ENCODE measurements at places on chromosomes 7 and 10. TPM values are rescaled to one million over a fixed set of nuclear protein-coding genes. Genes with fewer than 3 reads are reported as not detected.

DNA sequence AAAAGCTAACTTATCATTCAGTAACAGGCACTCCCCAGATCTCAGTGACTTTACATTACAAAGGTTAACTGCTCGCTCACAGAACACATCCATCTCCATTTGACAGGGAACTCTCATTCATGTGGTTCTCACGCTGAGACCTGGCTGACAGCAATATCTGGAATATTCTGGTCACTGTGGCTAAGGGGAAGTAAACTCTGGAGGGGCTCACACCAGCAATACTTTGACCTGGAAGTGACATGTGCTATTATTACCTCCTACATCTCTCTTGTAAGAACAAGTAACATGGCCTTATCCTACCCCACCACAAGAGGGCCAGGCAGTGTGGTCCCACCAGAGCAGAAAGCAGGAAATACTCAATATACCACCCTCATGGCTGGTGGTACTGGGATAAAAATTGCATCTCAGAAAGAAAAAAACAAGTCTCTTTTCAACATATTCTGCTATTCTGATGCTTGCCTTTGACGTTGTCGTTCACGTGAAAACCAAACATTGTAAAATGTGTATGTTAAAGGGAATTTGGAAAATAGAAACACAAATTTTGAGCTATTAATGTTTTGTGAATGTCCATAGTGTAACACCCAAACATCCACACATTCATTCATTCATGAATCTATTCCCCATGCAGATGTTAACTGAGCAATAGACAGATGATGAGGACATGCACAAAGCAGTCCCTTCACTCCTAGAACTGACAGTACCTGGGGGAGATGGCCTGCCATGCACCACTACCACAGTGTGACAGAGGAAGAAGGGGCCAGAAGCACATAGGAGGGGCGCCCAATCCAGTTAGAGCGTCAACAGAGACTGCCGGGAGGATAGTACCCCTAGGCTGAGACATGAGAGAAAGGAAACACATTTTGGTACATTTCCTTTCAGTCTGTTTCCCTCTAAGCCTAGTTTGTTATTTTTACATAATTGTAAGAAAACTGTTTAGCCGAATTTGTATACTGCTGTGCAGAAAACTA lies 166.0 kb upstream of the SP4 start:
- DNase-seq, result peak; percentile 51

DNA sequence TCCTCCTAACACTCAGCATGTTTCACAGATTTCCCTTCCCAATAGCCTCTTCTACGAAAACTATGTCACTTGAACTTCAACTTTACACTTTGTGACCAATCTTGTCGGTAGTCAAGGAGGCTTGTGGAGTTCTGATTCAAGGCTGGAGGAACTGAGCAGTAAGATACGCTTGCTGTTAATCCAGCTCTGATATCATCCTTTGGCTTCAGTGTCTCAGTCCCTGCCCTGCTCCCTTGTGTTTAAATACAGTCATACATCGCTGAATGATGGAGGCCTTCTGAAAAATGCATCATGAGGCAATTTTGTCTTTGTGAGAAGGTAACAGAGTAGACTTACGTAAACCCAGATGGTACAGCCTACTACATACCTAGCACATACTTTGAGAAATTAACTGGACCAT lies 173.6 kb downstream of the RNF133 start:
- no peak for DNase-seq

NACAD gene
- 0.12 TPM for total RNA-seq

DNA sequence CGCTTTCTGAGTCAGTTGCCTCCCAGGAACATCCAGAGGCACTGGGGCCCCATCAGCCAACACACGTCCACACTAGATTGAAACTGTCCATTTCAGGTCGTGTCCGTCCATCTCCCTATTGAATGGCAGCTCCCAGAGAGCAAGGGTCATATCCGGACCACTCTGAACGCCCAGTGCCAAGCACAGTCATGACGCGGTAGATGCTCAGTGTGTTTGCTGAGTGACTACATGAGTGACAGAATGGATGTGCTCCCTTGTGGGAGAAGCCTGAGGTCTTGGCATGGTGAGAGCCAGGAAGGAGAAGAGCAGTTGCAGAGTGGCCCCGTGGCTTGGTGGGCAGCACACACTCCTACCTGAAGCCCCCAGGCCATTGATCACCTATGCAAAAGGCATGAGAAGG lies 92.5 kb upstream of the CUX1 start:
- no peak for DNase-seq

SAP25 gene
- 0.52 TPM for total RNA-seq

H2BK1 gene
- total RNA-seq, result not detected

GRCh38 chr7:112252691-112253090 lies 46.2 kb downstream of the ZNF277 start:
- no peak for DNase-seq

DNA sequence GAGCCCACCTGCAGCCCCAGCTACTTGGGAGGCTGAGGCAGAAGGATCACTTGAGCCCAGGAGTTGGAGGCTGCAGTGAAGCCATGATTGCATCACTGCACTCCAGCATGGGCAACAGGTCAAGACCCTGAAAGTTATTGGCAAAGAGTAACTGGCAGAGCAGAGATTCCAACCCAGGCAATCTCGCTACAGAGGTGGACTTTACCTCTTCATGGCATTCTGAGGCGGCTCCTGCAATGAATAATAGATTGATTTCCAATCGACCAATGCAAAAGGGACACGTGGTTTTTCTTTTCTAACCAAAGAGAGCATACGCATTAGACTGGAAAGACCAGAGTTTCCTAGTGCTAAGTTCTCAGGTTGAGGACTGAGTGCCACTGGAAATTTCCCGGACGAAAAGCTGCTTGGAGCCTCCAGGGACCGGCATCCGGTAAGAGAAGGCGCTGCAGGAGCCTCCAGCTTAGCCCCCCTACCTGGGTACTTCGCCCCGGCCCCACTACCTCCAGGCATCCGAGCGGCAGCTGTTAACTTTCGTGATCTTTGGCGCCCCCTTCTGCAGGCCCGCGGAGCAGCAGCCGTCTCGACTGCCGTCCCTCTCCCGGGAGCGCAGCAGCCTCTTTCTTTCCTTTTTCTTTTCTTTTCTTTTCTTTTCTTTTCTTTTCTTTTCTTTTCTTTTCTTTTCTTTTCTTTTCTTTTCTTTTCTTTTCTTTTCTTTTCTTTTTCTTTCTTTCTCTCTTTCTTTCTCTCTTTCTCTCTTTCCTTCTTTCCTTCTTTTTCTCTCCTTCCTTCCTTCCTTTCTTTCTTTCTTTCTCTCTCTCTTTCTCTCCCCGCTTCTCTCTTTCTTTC lies 4.1 kb downstream of the MBLAC1 start:
- peak; percentile 65 for DNase-seq

ZNF282 gene
- 31.4 TPM for total RNA-seq

DNA sequence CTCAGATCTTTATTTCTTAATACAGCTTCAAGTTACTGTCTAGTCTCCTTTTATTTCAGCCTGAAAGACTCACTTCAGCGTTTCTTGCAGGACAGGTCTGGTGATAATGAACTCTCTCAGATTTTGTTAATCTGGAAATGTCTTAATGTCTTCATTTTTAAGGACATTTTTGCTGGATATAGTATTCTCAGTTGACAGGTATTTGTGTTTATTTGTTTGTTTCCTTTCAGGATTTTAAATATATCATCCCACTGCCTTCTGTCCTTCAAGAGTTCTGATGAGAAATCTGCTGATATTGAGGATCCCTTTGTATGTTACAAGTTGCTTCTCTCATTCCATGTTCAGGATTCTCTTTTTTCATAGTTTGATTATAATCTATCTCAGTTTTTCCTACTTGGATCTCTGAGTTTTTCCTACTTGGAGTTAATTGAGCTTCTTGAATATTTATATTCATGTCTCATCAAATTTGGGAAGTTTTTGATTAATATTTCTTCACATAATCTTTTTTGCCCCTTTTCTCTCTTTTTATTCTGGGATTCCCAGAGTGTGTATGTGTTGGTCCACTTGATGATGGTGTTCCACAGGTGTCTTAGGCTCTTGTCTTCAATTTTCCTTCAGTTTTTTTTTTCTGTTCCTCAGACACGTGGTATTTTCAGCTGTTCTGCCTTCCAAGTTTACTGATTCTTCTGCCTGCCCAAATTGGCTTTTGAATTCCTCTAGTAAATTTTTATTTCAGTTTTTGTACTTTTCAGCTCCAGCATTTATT lies 49.9 kb downstream of the PTEN start:
- no peak for DNase-seq

CPN1 gene
- total RNA-seq, result not detected

DNA sequence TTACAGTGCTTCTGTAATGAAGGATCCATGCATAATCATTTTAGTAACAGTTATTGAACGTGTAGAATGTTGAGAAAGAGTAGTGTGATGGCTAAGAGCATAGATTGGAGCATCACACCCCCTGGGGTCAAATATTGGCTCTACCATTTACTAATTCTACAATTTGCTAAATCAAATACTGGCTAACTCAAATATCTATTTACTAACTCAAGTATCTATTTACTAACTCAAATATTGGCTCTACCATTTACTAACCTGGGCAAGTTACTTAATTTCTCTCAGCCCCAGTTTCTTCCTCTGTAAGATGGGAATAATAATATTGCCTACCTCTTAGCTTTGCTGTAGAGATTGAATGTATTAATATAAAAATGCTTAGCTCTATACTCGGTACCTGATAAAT lies 64.0 kb downstream of the CDK14 start:
- no peak for DNase-seq

SCART1 gene
- 2.4 TPM for total RNA-seq

DNA sequence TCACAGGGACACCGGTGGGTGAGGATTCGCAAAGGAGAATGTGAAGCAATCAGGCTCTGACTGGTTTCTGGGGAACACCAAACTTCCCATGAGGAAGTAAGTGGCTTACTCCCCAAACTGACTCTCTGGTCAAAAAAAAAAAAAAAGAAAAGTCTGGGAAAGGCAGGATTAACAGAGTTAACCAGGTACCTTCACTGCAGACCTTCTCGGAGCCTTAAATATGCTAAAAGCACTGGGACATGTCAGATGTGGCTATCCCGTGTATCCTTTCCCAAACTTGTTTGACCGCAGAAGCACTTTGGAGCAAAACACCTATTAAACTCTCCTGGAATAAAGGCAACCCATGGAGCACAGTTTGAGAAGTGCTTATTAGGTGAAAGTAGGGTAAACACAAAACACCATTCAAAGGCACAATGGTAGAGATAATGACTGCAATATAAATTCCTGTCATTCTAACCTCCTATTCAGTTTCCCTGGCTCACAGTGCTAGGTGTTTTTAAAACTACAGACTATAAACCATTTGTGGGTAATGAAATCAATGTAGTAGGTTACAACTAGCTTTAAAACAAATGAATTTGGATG lies 44.1 kb upstream of the MXI1 start:
- no peak for DNase-seq

- DNase-seq, result peak; percentile 45
Measured at GRCh38 chr10:57791546-57791945, 476.1 kb downstream of the IPMK start.

DNA sequence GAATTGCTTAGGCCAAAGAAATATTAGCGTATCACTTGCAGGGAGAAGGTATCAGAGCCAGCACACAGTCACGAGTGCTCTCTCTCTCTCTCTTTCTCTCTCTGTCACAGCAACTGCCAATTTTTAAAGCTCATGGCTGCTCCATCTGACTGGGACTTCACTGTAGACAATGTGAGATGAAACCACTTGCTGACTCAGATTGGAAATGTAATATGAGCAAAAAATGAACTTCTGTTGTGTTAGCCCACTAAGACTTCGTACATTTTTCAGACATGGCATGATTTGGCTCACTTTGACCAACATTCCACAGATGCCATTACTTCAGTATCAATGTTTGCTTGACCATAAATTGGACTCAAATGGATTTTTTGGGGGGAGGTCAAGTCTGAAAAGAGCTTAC lies 68.1 kb downstream of the DGKB start:
- peak; percentile 80 for DNase-seq

GRCh38 chr10:89392974-89393373 lies 551 bp downstream of the IFIT1 start:
- DNase-seq, result no peak

DNA sequence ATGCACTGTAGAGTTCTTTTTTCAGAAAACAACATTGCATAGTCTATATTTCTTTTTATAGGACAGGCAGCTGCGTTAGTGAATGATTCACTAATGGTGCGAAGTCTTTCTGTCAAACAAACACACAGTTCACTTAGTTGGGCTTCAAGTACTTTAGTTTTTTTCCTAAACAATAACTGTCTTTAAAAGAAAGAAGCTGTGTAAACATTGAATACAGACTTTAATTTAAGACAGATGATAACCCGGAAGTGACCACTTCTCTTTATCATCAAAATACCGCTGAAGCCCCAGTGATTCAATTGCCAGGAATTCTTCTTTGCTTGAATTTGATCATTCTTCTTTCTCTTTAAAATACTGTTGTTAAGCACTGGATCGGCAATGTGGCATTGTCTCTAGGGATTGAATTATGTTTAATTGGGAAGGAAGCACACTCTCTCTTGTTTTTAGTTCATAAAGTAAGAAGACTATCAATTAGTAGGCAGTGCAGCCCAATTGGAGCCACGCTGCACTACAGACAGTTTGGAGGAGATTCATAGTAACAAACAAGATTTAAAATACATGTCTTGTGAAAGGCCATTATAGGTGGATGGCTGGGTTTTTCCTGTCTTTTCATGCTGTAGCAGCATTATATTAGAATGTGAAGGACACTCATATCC lies 30.4 kb downstream of the CNTNAP2 start:
- DNase-seq, result peak; percentile 32

MYH16 gene
- 4.7 TPM for total RNA-seq

- peak; percentile 57 for DNase-seq
Measured at GRCh38 chr7:47581804-47582763, at the start of gene TNS3. TNS3 (minus strand) TSS chr7:47582111; CDS start chr7:47439636, 142,475 bp downstream.

ZPBP gene
- not detected for total RNA-seq

OPN4 gene
- not detected for total RNA-seq

DNA sequence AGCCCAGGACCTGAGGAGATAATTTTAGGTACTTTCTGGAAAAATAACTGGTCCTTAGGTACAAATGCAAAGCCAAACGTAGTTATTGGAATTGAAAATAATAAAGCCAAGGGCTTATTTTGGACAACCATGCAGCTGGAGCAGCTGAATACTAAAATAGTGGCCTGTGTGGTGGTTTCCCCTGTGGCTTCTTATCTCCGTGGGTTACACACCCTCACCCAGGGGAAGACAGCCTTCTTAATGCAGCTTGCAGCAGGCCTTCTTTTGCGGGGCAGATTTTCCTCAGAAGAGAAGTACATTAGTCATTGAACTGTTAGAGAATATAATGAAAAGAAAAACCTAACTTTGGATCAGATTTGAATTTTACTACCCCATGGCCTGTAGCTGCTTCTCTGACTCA lies 133.5 kb downstream of the ST7 start:
- no peak for DNase-seq

LRWD1 gene
- 69.5 TPM for total RNA-seq

GRCh38 chr10:80458263-80458625 lies 4.1 kb downstream of the TSPAN14 start:
- DNase-seq, result no peak

- no peak for DNase-seq
Measured at GRCh38 chr10:128152741-128153580, 26.7 kb upstream of the MKI67 start.

DKK1 gene
- 1,187 TPM for total RNA-seq

DNA sequence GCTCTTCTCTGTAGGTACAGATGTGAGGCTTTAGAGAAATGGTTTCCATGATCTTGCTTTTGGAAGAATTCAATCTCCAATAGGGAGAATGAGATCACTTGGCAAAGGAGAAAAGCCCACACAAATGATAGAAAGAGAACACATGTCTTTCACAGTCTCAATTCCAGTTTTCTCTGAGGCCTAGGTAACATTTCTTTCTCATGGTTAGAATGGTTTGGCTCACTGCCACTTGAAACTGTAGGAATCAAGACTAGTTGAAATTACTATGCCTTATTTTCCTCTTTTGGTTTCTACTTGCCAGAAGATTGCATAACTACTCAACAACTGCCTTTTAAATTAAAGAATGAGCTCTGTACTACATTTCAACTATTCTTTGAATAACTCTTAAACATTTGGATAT lies 276.5 kb upstream of the TEX47 start:
- no peak for DNase-seq

ZNF398 gene
- 8.2 TPM for total RNA-seq

ZNF853 gene
- total RNA-seq, result 1.0 TPM
